Activated T-cell treated with anti-CD3 and anti-CD28 coated beads, Interleukin-2, amount 50 U/mL, for 72 hours (primary cell): ENCODE measurements at places on chromosomes 1 and 21. TPM values are rescaled to one million over a fixed set of nuclear protein-coding genes. Genes with fewer than 3 reads are reported as not detected.

GRCh38 chr1:165240492-165240891, 116.0 kb downstream of the LMX1A start:
- DNase-seq = no peak

- DNase-seq = no peak
These were observed 101.7 kb downstream of the NR5A2 start for GRCh38 chr1:200128944-200129879.

DNA sequence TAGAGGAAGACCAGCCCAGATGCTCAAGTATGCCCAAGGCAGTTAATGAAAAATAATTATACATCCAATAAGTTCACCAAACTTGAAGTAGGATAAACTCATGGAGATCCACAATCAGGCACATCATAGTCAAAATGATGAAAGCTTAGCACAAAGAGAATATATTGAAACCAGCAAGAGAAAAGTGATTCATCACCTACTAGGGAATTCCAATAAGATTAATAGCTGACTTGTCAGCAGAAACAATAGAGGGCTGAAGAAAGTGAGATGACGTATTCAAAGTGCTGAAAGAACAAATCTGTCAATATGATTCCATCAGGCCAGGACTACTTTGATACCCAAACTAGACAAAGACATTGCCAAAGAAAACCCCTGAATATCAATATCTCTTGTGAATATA, 251.7 kb upstream of the BEND5 start:
- DNase-seq = no peak

GRCh38 chr21:33286600-33287456, 20.7 kb downstream of the IL10RB start:
- no peak for DNase-seq

DNA sequence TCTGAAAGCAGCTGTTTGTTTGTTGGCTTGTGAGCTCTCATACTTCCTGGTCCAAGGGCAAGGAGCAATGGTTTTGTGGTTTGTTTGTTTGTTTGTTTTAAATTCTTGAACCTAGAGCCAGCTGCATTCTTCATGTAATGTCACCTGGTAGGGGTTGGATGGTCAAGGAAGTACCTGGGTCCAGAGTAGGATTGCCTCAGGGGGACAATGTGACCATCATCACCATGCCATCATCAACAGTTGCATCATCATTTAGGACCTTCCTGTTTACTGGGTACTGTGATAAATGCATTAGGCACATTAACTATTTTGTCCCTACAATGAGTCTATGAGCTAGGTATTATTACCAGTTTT, 14.7 kb upstream of the MYOG start:
- no peak for DNase-seq

The NOS1AP gene
- 0.21 TPM for total RNA-seq

The PTP4A2 gene
- total RNA-seq = 437 TPM

The GBP3 gene
- 7.1 TPM for total RNA-seq

The OR14A2 gene
- total RNA-seq = not detected

The NBPF6 gene
- not detected for total RNA-seq
